ENCODE measurements at places on chromosomes 3 and 15.

GRCh38 chr3:7307410-7307809, 446.5 kb downstream of the GRM7 start:
- no peak for DNase-seq

DNA sequence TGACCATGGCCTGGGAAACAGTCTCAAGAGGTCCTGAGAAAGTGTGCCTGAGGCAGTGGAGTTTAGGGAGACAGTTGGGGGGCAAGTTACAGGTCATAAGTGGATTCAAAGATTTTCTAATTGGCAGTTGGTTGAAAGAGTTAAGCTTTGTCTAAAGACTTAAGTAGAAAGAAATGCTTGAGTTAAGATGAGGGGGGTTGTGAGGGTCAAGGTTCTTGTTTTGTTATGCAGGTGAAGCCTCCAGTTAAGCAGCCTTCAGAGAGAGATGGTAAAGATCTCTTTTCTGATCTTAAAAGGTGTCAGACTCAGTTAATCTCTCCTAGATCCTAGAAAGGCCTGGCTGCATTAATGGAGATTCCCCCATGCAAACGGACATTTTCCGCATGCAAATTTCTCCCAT, 356.3 kb upstream of the C2CD4B start:
- DNase-seq, result no peak

DNA sequence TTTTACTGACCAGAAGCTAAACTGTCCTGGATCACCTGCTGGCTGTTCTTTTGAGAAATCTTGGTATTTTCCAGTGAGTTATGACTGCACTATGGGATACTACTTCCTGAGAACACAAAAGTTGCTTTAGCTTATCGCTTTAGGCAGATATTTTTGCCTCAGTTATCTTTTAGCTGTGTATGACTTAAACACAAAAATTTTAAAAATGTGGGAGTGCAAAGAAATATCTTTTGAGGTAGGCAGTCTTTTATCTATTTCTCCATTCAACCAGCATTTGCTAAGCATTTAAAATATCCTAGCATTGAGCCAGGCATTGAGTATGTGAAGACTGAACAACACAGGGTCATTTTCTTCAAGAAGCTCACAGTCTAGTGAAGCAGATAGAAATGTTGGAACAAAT, 981.9 kb downstream of the FHIT start:
- DNase-seq, result no peak

GRCh38 chr3:13075318-13075717, 2.1 kb upstream of the IQSEC1 start:
- no peak for DNase-seq

- DNase-seq, result peak; percentile 22
Observed at GRCh38 chr3:53219895-53220483, 35.8 kb downstream of the TKT start.

Measured in epithelial cell of prostate (primary cell).